ENCODE measurements at places on chromosomes 5 and 9.

DNA sequence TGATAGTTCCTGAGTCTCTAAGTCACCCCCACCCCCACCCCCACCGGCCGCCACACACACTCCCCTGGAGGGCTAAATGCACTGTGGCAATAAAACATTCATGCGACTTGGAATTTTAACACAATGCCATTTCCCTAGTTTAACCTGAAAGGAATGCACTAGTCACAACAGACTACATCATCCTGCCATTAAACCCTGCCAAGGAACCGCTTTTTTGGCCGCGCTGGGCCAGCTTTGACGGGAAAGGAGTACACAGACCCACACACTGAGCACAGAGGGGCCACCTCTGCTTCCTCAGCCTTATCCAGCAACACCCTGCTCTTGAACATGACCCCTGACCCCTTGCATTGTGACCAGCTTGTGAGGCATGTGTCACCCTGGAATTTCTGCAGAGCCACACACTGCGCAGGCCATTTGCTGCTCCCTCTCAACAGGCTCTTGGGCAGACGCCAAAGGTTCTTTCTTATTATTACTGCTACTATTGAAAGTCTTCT, 165.3 kb downstream of the BNC2 start:
- DNase-seq = no peak

GRCh38 chr9:91253488-91253887, 108.2 kb downstream of the AUH start:
- peak; percentile 33 for DNase-seq

GRCh38 chr9:107193251-107193650, 89.8 kb upstream of the RAD23B start:
- DNase-seq = no peak

DNA sequence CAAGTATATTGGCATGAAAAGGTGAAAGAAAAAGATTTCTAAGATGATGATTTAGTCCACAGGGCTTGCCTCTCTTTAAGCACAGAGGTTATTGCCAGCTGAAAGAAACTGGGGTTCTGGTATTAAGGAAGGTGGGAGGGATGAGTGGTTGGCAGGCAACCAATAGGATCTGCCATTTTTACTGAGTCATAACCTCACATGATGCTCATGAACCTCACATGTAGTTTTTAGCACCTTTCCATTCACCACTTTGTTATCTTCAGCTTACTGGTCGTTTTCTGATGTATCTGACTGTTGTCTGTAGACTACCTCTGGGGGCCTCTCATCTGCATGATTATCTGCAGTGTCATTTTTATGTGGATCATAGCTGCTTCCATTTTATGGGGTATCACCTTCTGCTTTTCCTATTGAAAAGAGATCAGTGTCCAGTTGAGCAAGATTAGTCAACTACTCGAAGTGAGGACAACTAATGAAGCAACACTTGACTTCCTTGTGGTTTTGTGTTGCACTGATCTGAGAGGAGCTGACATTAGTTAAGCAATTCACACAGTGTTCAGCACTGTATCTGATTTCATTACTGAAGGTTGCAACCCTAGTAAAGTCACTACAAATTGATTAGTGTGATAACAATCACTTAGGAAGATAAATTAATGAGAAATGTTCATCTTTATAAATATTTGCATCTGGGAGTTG, 186.3 kb downstream of the SGCD start:
- no peak for DNase-seq

Measured in activated T-cell treated with anti-CD3 and anti-CD28 coated beads, Interleukin-2, amount 50 U/mL, for 72 hours (primary cell).